ENCODE measurements at places on chromosomes 6 and 20.

DNA sequence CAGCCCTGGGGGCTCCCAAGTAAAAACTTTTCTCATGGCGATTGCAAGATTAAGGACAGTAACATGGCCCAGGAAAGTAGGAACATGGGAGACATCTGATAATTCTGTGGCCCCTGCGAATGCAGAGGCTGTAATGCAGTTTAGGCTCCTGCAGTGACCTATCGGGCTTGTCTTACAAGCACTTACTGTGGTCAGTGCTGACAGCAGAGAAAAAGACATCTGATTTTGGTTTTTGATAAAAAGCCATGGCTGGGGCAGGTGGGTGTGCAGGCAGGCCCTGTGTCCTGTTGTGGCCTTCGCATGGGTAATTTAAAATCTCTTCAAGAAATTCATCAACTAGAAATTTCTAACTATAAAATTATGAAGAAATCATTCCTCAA, 19.3 kb upstream of the CCN6 start:
- no peak for DNase-seq

- no peak for DNase-seq
Measured at GRCh38 chr6:14658886-14659561, 541.5 kb downstream of the CD83 start.

- no peak for DNase-seq
Measured at GRCh38 chr6:28944412-28944865, 20.7 kb upstream of the TRIM27 start.

DNA sequence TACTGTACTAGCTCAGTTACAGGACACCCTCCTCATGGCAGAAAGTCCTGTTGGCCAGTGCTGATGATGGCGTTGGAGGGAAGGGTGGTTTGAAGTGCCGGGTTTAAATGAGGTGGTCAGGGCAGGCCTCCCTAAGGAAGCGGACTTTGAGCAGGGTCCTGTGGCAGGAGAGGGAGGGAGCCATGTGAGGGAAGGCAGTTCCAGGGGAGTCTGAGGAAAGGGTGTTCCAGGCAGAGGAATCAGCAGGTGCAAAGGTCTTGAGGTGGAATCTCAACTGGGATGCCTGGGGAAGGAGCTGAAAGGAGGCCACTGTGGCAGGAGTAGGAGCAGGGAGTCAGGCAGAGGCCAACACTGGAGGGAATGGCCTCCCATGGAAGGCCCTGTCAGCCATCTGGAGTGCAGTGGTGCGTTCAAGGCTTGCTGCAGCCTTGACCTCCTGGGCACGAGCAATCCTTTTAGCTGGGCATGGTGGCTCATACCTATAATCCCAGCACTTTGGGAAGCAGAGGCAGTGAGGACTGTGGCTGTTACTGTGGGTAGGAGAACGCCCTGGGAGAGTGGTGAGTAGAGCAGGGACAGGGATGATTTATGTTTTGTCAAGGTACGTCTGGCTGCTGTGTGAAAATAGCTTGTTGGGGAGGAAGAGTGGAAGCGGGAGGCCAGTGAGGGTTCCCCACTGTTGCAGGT, 26.2 kb downstream of the VSTM2L start:
- DNase-seq = no peak

GRCh38 chr6:77036400-77036799, 426.9 kb downstream of the HTR1B start:
- DNase-seq = no peak

DNA sequence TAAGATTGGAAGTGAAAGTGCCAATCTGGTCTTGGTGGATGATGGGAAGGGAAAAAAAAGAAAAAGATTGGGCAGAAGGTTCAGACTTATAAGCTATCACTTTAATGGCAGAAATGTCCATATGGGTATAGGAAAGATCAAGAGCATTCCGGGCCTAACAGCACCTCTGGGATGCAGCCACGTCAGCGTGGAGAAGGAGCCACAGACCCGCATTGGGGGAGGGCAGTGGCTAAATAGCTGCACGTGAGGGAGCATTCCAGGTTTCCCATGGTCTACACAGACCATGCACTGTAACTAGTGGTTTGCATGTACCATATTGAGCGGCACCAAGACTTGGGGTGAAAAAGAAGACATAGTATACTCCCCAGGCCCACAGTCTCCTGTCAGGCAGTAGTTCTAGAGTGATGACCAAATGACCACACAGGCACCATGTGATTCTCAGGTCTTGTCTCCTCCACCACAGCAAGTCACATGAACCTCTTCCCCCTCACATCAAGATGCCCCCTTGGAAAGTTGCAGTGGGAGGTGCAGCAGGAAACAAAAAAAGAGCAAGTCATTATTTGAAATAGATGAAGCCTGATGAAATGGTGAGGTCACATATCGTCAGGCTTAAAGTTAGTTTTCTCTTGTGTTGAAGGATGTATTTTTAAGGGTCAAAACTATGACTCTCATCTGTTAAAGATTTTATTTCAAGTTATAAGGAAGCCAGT, 94.4 kb upstream of the TNFAIP3 start:
- no peak for DNase-seq

GRCh38 chr6:150666071-150666470, 66.4 kb downstream of the PLEKHG1 start:
- no peak for DNase-seq

GRCh38 chr6:20112241-20112640, 100.0 kb downstream of the MBOAT1 start:
- no peak for DNase-seq

DNA sequence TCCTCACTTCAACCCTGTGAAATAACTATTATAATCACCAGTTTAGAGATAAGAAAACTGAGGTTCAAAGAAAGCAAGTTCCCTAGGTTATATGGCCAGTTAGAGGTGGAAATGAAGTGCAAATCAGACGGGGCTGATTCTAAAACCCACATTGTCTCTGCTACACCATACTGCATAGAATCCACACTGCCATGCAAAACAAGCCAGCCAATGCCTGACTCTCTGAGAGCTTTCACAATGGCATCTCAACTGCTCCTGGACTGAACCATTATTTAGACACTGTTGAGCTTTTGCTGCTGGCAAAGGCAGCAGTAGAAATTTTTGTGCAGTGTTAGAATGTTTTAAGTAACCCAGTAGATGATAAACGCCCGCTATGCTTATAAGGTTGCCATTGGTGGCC, 195.2 kb upstream of the CNR1 start:
- DNase-seq = no peak

GRCh38 chr6:125044066-125044465, 81.8 kb downstream of the RNF217 start:
- no peak for DNase-seq

Data from thymus (tissue), 14 donors.